ENCODE measurements at places on chromosomes 6 and 20. TPM values are rescaled to one million over a fixed set of nuclear protein-coding genes. Genes with fewer than 3 reads are reported as not detected.

DNA sequence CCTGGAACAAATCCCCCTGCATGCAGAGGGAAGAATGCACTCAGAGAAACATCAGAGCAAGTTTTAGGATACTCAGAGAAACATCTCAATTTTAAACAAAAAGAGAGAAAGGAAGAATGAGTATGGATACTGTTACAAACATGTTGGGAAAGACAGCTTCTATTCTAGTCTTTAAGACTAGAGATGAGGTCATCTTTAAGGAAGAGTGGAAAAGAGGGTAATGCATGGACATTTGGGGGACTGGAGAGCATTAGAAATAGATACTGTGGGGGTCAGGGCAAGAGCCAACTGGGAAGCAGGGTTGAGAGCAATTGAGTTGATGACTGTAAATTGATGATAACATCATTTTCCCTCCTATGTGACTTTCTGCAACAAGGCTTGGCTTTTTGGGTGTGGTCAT, 431.2 kb downstream of the CDH26 start:
- no peak for DNase-seq

DNA sequence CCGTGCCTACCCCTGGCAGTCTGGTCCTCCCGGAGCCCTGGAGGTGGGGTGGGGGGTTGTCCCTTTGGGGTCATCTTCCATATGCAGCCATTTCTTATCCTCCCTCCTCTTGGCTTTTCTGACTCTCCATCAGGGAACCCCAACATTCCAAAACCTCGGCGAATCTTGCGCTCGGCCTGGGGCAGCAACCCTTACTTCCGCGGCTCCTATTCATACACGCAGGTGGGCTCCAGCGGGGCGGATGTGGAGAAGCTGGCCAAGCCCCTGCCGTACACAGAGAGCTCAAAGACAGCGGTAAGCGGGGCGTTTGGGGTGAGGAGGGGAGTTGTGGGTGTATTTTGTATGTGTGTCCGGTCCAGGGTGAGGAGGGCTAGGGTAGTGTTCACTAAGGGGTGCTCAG, 168.0 kb upstream of the RNF24 start:
- no peak for DNase-seq

DNA sequence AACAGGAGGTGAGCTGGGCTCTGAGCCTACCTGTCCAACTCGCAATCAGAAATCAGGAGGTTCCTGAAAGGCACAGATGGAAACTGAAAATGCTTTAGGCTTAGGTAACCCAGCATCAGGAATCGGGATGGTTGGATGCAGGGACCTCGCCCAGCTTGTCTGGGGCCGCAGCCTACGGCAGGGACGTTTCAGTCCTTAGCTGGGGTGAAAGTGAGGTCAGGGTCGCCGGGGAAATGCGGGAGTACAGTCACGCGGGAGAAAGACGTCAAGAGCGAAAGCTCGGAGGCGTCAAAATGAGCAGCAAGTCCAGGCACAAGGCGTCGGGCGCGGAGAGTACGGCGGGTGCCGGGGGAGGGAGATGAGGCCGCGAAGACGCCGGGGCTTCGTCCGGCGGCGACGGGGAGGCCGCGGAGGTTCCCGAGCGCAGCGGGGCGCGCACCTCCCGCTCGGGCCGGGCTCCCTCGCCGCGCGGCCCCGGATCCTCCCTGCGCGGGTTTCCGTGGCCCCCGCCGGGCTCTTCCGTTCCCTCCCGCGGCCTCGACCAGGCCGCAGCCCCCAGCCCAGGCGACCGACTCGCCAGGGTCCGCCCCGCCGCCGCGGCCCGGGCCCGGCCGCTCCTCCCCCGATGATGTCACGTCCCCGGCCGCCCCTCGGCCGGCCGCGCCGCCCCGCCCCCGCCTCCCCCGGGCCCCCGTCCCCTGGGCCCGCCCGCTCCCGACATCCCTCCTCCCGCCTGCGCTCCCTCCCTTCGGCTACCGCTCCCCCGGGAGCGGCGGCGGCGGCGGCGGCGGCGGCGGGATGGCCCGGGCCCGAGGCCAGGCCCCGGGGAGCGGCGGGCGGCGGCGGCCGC, at the start of gene EBF4:
Gene EBF4 (plus strand): TSS at position 745 of the 850 bp plus-strand sequence. CDS start 866 bp downstream, outside the sequence.
- DNase-seq, result no peak

DNA sequence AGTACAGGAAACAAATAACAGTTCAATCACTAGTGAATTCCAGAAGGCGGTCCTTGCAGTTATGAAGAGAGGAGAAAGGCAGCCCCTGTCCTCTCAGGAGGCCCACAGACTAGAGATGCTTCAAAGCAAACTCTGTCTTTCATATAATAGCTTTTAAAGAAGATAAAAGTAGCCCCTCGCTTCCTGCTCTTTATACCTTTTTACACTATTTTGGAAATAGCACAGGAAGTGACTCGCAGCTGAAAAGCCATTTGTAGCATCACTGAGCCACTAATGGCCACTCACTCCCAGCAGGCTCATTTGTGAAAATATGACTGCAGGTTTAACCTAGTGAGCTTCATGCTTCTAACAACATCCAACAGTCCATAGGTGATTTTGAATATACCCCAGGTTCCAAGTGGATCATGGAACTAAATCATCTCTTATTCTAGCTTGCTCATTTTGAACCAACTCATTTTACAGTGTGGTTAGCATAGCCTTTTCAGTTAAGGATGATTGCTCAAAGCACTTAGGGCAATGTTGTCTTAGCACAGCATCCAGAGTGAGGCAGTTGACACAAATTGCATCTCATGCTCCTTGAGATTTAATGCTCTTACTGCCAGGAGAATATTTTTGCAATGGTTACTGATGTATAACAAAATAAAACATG, 136.0 kb upstream of the NRSN1 start:
- no peak for DNase-seq

- no peak for DNase-seq
Observed at GRCh38 chr20:25421102-25421501, 13.6 kb downstream of the GINS1 start.

CABLES2 gene
- 1.3 TPM for total RNA-seq
